ENCODE measurements at places on chromosomes 4 and X. TPM values are rescaled to one million over a fixed set of nuclear protein-coding genes. Genes with fewer than 3 reads are reported as not detected.
A peak's percentile ranks its signal among the peaks of the same experiment; 100 is the strongest.

- no peak overlapping the region for H3K27ac ChIP-seq
- no peak overlapping the region for H3K4me3 ChIP-seq
- H3K27me3 ChIP-seq, result no peaks in the 10 kb centered on the region
- H3K36me3 ChIP-seq, result no peaks in the 10 kb centered on the region
- no peak for DNase-seq
Observed at GRCh38 chr4:138707746-138708677, 307.6 kb upstream of the NOCT start.

DNA sequence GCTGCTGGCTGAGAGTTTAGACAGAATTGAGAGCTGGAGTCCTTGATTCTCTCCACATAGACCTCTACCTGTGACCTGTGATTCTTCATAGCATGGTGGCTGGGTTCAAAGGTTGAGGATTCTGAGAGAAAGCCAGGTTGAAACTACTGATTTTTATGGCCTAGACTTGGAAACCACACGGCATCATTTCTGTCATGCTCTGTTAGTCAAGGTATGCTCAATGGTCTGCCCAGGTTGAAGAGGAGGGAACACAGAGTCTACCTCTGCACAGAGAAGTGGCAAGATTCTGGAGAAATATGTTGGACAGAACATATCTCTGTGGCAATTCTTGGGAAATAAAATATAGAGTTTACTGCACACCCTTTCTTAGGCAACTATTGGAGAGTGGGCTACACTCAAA, 57.2 kb upstream of the CXorf66 start:
- no peaks in the 10 kb centered on the region for H3K4me1 ChIP-seq
- H3K27ac ChIP-seq, result no peak overlapping the region
- no peaks in the 10 kb centered on the region for H3K27me3 ChIP-seq
- H3K36me3 ChIP-seq, result no peaks in the 10 kb centered on the region
- DNase-seq, result no peak
- H3K4me3 ChIP-seq, result no peak overlapping the region

DNA sequence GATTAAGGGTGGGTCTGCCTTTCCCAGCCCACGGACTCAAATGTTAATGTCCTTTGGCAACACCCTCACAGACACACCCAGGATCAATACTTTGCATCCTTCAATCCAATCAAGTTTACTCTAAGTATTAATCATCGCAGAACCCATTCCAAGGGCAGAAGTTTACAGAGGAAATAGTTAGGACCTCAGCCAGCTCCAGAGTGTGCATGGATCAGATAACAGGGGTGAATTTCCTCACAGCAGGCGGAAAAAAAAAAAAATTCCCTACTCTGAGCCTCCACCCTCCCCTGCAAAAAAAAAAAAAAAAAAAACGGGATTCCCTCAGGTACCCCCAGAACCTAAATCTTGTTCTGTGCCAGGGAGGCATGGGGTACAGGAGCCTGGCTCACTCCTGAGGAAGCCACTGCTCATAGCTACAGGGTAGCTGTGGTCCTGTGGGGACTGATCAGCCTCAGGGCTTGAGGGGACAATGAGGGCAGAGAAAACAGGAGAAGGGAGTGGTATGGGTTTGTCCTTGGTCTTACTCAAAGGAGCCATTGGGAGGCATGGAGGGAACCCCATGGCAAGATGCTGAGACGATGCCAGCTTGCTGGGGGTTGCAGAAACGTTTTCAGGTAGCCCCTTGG, 113.0 kb downstream of the DHRSX start:
- no peak for DNase-seq
- H3K27me3 ChIP-seq, result no peaks in the 10 kb centered on the region
- H3K27ac ChIP-seq, result no peak overlapping the region

DNA sequence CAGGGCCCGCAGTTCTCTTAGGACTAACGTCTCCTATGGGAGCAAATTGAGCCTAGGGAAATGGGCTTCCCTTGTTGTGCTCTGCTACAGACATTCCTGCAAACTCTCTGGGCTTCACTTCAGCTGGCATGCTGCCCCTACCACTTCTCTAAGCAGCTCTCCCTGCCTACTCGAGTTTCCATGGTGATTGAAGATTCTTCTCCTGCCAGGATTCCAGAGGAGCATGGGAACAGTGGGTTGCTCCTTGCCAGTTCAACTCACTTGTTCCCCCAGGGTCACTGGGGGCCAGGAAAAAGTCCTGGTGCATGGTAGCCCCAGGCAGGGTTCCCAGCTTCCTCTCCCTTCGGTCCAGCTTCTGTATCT, 21.1 kb upstream of the WDR17 start:
- DNase-seq, result no peak
- H3K27me3 ChIP-seq, result no peaks in the 10 kb centered on the region
- no peak overlapping the region for H3K4me3 ChIP-seq
- H3K27ac ChIP-seq, result no peak overlapping the region

- no peak overlapping the region for H3K27ac ChIP-seq
- H3K27me3 ChIP-seq, result no peaks in the 10 kb centered on the region
- no peaks in the 10 kb centered on the region for H3K36me3 ChIP-seq
- no peaks in the 10 kb centered on the region for H3K4me1 ChIP-seq
Observed at GRCh38 chrX:142977128-142977914, 48.4 kb upstream of the SPANXN4 start.

DNA sequence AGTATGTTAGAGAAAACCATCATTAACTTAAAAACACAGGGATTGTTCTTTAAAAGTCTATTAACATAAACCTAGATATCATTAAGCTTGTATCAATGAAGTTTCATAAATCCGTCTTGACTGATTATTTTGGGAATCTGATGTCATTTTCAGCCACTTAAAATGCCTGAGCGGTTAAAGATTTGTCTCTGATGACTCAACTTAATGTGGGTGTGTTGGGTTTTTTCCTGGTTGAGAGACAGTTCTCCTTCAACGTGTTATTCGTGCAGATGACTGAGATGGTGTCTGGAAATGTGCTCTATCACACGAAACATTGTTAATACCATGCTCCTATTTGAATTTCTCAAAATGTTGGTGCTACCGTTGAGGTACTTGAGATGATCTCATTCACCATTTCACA, 227.3 kb upstream of the TENM3 start:
- DNase-seq, result no peak
- no peaks in the 10 kb centered on the region for H3K4me1 ChIP-seq
- no peak overlapping the region for H3K4me3 ChIP-seq
- H3K27me3 ChIP-seq, result no peaks in the 10 kb centered on the region

DNA sequence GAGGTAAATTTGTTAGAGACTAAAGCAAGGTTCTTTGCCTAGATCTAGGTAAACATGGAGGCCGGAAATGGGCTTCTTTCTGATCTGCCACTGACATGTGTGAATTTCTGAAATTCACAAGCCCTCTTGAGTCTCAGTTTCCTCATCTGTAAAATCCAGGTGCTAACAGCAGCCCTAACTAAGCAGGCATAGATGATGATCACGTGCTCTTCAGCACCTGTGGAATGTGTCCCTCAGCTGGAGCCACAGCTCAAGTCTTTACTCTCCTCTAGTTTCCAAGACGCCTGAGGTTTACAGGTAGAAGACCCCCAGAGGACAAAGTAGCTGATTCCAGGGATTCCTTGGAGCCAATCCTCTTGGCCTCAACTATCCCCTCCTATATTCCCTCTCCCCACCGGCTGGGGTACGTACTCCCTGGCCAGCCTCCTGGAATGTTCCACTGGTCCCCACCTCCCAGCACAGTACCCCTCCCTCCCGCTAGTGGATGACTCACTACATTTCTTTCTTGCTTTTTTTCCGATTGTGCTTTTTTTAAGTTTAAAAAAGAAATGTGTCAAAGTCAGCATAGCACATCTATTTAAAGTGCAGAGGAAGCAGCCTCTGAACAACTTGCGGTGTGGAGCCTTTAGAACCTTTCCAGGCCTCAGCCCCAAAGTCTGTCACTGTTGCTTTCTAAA, 98.4 kb downstream of the PHKA2 start:
- DNase-seq, result no peak
- H3K36me3 ChIP-seq, result no peaks in the 10 kb centered on the region
- H3K4me3 ChIP-seq, result no peak overlapping the region

GRCh38 chr4:99845708-99846469, 29.3 kb downstream of the DAPP1 start:
- H3K4me3 ChIP-seq, result no peak overlapping the region
- no peaks in the 10 kb centered on the region for H3K27me3 ChIP-seq
- peak overlapping the region; percentile 83 for H3K27ac ChIP-seq
- H3K4me1 ChIP-seq, result peaks cover 14% of the 10 kb centered on the region

DNA sequence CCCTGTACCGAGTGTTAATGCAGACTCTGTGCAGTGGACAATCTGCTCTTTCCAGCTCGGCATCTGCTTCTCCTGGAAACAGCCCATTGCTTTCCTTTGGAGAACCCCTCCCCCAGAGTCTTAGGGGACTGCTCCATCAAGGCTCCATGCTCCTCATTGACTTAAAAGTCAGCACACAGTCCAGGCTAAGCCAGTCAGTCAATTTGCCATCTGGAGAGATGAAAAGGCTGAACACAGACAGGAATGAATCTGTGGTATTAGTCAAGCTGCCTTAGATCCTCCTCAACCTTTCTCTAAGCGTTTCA, 20.3 kb downstream of the ATP8A1 start:
- H3K36me3 ChIP-seq, result no peaks in the 10 kb centered on the region
- no peak for DNase-seq
- no peaks in the 10 kb centered on the region for H3K27me3 ChIP-seq
- H3K27ac ChIP-seq, result no peak overlapping the region
- peaks cover 8% of the 10 kb centered on the region for H3K4me1 ChIP-seq

DNA sequence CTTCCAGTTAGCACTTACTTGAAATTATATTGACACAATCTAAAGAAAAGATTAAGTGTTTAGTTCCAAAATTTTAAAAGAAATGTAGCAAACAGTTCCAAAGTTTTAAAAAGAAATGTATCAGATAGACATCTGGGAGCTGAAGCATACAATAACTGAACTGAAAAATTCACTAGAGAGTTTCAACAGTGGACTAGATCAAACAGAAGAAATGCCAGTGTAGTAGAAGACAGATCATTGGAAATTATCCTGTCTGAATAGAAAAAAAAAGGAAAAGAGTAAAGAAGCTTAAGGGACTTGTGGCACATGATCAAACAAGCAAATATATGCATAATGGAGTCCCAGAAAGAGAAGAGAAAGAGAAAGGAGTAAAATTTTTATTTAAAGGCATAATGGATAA, 261.4 kb downstream of the LAS1L start:
- no peak for DNase-seq

DNA sequence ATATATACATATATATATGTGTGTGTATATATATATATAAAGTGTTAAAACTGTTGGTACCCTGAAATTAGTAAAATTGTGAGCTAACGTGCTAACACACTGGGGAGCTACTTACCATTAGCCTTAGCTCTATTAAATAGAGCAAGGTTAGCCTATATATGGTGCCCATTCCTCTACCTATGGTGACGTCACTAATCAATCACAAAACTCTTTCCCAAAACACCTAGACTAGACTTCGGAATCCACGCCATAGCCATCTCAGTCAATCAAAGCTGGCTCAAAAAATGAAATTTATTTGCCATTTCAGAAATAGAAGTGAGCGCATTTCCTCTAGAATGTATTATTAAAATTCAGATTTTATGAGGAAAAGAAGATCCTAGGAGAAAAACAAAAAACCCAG, 229.0 kb upstream of the TENM3 start:
- no peak overlapping the region for H3K27ac ChIP-seq
- no peaks in the 10 kb centered on the region for H3K36me3 ChIP-seq
- H3K27me3 ChIP-seq, result no peaks in the 10 kb centered on the region
- peaks cover 2% of the 10 kb centered on the region for H3K4me1 ChIP-seq
- H3K4me3 ChIP-seq, result no peak overlapping the region

GRCh38 chr4:76736414-76736813, 161.5 kb downstream of the SOWAHB start:
- no peak for DNase-seq
- H3K4me1 ChIP-seq, result peaks cover 22% of the 10 kb centered on the region
- H3K27me3 ChIP-seq, result no peaks in the 10 kb centered on the region
- no peak overlapping the region for H3K4me3 ChIP-seq
- H3K36me3 ChIP-seq, result peaks cover 35% of the 10 kb centered on the region
- peak overlapping the region; percentile 68 for H3K27ac ChIP-seq

GRCh38 chr4:177810220-177810619, 368.0 kb upstream of the AGA start:
- 0 out of 2 replicates have a peak, but pooled peaks cover 9% of the 10 kb centered on the region for H3K27me3 ChIP-seq
- H3K27ac ChIP-seq, result no peak overlapping the region
- no peaks in the 10 kb centered on the region for H3K4me1 ChIP-seq
- no peak overlapping the region for H3K4me3 ChIP-seq

- H3K4me1 ChIP-seq, result no peaks in the 10 kb centered on the region
- no peaks in the 10 kb centered on the region for H3K36me3 ChIP-seq
- H3K27ac ChIP-seq, result no peak overlapping the region
- no peak for DNase-seq
- no peaks in the 10 kb centered on the region for H3K27me3 ChIP-seq
Observed at GRCh38 chr4:84099599-84099998, 399.5 kb downstream of the NKX6-1 start.

- DNase-seq, result no peak
- H3K36me3 ChIP-seq, result no peaks in the 10 kb centered on the region
- H3K27me3 ChIP-seq, result no peaks in the 10 kb centered on the region
- H3K4me1 ChIP-seq, result no peaks in the 10 kb centered on the region
Observed at GRCh38 chrX:10612215-10612614, 8.2 kb downstream of the MID1 start.

DNA sequence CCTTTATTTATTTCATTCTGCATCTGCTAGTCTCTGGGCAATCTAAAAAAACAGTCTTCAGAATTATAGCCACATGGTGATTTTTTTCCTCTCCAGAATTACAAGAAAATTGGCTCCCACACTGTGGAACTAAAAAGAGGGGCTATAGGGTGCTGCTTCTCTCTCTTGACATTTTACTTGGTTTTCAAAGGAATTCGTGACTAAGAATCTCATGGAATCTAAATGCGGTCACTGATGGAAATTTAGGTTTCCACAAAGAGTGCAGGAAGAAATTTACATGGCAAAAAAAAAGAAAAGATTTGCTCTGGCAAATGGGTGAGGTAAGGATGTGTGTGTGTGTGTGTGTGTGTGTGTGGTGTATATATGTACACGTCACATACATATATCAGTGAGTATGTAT, 10.2 kb downstream of the ATXN3L start:
- H3K4me3 ChIP-seq, result no peak overlapping the region
- H3K27me3 ChIP-seq, result no peaks in the 10 kb centered on the region
- no peaks in the 10 kb centered on the region for H3K36me3 ChIP-seq
- H3K27ac ChIP-seq, result peak overlapping the region; percentile 2
- H3K4me1 ChIP-seq, result no peaks in the 10 kb centered on the region

The SMR3B gene
- polyA plus RNA-seq, result not detected

The UGDH gene
- polyA plus RNA-seq, result 41.6 TPM

The TLR2 gene
- polyA plus RNA-seq, result 0.21 TPM

The DIPK2B gene
- polyA plus RNA-seq, result 0.02 TPM

The RAB40A gene
- 0.58 TPM for polyA plus RNA-seq

The RTL5 gene
- 1.8 TPM for polyA plus RNA-seq

The EGF gene
- polyA plus RNA-seq, result 2.4 TPM

The FDCSP gene
- polyA plus RNA-seq, result not detected

The COL4A6 gene
- polyA plus RNA-seq, result not detected

The GUF1 gene
- polyA plus RNA-seq, result 6.3 TPM

The STBD1 gene
- polyA plus RNA-seq, result 1.8 TPM
